ENCODE measurements at places on chromosomes 2 and 18.

GRCh38 chr2:85199698-85200097 is 66.5 kb downstream of the TCF7L1 start:
- DNase-seq: peak; percentile 36

- DNase-seq: no peak
These were observed 64.6 kb downstream of the OSBPL6 start for GRCh38 chr2:178258916-178259315.

- no peak for DNase-seq
These were observed 3.2 kb upstream of the TTC39C start for GRCh38 chr18:24011123-24011917.

DNA sequence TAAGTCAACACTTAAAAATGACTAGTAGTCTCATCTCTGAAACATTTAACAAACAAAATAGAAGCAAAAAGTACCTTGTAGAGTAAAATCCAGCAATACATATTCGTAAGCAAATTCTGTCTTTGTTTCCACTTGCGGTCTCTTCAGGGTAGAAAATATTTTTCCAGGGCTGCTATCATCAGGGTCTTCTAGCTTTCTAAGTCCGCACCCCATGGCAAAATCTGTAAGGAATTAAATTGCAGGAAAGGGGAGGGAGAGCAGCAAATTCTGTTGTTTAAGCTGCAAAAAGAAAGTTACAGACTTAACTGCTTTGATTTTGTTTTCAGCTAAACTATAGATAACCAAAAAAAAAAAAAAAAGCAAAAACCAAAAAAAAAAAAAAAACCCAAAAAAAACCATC is at the start of gene RFTN2:
RFTN2 (minus strand) TSS at position 342 of the 400 bp plus-strand sequence; CDS start at position 213, 129 bp downstream.
- DNase-seq: no peak

- peak; percentile 95 for DNase-seq
These were observed 146.3 kb downstream of the RTN4 start for GRCh38 chr2:54903736-54904554.

DNA sequence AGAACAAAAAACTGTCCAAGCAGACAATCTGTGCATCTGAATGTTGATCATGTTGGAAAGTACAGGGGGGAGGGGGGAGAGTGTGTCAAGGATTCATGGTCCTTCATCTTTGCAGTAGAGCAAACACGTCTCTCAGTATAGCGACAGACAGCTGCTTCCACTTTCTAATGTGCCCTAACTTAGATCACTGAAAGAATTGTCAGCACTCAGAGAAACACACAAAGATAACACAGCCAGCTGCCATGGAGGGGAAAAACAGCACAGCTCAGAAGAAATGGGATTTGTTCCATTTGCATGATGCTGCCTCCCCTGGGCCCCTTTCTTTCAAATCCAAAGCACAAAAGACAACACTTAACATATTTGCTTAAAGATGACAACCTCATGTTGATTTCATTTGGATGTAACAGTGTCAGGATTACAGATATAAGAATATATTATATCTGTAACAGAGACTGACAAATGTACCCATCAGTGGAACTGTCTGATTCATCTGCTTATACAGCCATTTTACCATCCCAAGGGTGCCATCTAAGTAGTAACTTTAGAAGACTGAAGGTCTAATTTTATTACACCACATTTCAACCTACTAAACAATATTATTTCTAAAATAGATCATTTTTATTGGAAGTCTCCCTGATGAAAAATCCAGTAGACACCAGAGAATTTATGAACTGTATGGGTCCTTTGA is 17.7 kb downstream of the FIGN start:
- no peak for DNase-seq

GRCh38 chr2:110812726-110813645 is 80.6 kb downstream of the ACOXL start:
- DNase-seq: no peak

DNA sequence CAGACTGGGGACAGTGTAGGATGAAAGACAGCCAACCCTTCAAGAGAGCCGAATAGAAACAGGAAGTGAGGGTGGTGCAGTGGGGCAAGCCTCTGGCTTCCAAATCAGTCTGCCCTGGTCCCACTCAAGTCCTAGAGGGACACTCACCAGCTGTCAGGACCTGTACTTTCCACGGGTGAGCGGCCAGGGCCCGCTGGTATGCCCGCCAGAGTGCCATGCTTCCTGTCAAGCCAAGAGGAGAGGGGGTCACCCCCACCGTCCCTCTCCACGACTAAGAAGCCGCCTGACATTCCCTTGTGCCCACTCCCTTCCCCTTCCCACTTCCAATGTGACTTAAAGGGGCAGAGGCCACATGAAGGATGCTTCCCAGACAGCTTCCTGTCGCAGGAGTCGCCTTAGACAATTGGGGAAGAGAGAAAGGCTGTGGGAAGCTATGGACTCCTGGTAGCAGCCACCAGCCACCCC is 564 bp downstream of the MPV17 start:
- no peak for DNase-seq

DNA sequence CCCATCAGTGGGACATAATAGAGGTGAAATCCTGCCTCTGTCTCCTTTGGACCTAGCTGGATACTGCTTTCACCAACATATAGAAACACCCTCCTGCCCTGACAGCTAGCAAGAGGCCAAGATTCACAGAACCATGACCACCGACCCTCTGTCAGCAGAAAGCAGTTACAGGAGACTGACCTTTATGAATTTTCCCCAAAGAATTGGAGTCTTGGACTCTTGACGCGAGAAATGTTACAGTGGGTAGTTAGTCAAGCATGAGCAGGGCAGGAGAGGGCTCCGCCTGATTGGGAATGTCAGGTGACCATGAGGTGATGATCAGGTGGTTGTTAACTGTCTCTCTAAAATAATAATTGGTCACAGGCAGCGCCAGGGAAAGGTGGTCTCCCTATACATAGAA is 1002.3 kb downstream of the TDRD15 start:
- DNase-seq: no peak

DNA sequence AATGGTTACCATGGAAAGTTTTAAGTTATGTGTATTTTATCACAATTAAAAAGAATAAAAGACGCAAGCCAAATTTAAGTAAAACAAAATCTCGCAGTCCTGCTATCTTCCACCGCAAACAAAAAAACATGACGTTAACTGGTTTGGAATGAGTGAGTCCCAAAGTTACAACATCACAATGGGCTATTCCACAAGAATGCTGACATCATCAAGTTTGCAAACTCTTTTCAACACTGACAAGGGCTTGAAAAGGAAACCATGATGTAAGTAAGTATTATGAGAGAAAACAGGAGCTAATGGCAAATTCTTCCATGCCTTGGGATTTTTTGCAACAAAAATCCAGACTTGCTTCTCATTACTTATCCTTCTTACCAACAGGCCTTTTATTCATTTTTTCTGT is 31.1 kb downstream of the SIGLEC15 start:
- peak; percentile 26 for DNase-seq

DNA sequence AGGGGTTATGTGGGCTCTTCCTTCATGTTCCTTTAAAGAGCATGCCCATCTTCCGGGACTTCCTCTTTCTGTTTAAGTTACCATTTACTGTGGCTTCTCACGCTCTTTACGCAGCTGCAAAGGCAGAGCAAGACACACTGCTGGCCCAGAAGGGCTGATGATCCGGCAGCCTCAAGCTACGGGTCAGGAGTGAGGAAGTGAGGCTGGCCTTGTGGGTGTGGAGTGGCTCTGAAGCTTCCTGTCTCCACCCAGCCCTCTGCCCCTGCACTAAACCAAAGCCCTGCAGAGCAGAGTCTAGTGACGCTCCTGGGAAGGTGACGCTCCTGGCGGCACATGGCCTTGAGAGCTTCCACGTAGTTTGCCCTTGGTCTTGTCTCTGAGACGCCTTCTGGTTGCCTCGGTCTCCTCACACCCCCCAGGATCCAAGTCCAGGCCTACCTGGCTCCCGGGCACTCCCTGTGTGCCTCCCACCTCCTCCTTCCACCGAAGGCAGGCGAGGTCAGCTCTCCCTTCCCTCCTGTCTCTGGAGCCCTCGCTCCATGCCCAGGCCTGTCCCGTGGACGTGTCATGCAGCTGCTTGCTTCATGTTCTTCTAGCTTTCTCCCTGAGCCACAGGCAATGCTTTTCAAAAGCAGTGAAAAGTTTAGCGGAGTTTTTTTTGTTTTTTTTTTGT is 50.3 kb downstream of the ARL4C start:
- DNase-seq: no peak

DNA sequence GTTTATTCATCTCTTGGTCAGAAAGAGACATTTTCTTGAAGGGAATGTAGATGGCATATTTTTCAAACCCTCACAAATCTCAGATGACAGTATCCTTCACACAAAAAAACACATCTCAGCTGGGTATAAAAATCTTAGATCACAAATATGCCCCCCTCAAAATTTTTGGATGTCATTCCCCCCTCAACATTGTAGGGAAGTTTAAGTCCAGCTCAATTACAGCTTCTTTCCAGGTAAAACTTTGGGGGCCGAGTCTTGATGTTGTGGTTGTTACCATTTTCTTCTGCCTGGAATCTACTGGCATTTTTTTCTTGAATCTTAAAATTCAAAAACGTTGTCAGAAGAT is 46.1 kb downstream of the HDAC4 start:
- no peak for DNase-seq

DNA sequence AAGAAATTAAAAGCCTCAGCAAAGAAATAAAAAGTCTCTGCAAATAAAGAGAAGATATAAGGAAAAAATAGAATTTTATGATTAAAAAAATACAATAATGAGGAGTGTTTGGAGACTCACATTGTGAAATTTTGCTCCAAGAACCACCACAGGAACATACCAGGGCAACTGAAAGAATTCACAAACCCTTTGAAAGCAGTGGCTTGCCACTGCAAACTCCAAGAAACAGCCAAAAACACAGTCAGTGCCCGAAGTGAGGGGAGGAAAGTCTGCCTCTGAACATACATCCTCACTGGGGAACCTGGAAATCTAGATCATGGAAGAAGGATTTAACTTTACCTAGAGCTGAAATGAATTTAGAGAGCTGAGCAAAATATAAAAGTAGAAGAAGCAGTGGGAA is 33.1 kb downstream of the EVA1A start:
- DNase-seq: no peak

GRCh38 chr2:188024811-188025210 is 266.9 kb upstream of the GULP1 start:
- no peak for DNase-seq

DNA sequence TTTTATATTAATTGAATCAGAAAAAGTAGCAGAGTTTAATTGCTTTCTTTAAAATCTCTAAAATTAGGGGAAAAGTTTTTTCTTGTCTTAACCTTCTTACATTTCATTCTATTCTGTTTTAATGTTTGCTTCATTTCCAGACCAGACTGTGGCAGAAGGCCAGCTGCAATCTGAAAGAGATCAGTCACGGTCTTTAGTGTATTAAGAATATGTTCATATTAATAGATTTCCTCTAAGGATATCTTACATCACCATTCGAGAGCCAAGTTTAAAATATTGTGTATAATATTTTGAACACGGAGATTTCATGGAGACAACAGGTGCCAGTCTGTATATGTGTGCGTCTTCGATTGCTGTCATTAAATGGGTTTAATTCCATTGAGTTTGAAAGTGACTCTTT is 230.9 kb upstream of the ZSWIM2 start:
- DNase-seq: no peak

GRCh38 chr2:241645056-241645914 is 7.8 kb downstream of the ATG4B start:
- no peak for DNase-seq

DNA sequence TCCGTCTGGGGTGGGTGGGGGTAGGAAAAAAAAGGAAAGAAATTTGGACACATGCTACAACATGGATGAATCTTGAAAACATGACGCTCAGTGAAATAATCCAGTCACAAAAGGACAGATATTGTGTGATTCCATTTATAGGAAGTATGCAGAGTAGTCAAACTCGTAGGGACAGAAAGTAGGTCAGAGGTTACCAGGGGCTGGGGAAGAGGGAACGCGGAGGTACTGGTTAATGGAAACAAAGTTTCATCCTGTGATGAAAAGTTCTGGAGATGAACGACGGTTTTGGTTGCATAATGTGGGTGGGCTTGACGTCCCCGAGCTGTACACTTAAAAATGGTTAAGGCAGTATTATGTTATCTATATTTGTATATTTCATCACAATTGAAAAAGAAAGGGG is 4.5 kb upstream of the SFTPB start:
- no peak for DNase-seq

DNA sequence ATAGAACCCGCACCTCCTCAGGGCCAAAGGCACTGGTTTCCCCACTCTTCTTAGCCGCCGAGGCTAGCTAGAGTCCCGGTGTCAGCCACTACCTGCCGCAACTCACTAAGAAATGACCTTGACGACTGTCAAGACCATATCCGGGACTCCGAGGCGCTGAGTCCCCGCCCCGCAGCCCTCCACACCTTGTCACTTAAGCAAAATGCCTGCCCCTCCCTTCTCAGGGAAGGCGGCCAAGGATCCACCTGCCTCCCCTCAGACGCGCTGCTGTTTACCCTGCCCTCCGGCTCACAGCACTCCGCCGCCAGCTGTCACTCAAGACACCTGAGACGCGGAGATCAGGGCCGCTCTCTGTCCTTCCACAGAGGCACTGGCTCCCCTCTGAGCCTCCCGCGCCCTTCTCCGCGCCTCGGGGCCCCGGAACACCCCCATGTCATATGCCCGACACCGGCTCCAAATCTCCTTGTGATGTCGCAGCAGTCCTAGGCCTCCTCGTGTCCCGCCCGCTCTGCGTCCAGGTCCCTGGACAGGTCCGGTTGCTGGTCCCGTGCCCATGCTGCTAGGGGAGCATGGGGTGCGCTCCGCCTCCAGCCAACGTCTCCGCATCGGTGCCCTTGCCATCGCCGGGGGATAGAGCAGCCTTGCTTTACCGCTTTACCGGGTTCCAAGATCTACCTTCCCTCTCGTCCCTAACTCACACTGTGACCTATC is 32.5 kb upstream of the REG3G start:
- DNase-seq: no peak
